Activated CD4-positive, alpha-beta memory T cell treated with anti-CD3 and anti-CD28 coated beads for 36 hours (primary cell): ENCODE measurements at places on chromosomes 6 and 20.

- DNase-seq: no peak
Observed at GRCh38 chr6:140850438-140850837, 1282.3 kb upstream of the GJE1 start.

DNA sequence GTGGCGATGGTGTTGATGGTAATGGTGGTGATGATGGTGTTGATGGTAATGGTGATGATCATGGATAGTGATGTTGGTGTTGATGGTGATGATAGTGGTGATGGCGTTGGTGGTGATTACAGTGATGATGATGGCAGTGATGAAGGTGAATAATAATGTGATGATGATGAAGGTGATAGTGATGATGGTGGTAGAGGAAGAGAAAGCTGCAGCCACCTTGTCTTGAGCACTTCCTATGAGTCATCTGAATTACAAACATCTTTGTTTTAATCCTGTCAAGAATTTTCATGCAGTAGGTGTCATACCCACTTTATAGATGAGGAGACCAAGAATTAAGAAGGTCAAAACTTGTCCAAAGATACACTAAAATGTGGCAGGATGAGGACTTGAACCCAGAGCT lies 242.4 kb downstream of the TAF4 start:
- DNase-seq: no peak

DNA sequence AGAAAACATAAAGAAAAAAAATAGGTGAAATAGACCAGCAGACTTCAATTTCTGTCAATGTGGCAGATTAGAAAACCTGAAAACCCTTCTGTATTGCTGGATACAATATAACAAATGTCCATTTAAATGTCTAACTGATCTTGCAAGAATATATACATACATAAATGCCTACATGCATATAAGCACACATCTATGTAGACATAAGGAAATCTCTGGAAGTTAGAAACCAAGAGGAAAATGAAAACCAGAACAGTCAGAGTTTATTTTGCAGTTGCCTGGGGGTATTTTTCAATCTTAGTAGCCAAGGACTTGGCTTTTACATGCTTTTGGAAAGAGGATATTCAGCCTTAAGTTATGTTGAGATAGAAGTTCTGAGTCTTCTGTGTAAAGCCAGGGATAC lies 184.0 kb downstream of the RPS12 start:
- DNase-seq: no peak

- no peak for DNase-seq
Observed at GRCh38 chr20:18006684-18007083, 37.9 kb downstream of the MGME1 start.

GRCh38 chr6:80333342-80333741 lies 226.9 kb downstream of the BCKDHB start:
- DNase-seq: no peak

DNA sequence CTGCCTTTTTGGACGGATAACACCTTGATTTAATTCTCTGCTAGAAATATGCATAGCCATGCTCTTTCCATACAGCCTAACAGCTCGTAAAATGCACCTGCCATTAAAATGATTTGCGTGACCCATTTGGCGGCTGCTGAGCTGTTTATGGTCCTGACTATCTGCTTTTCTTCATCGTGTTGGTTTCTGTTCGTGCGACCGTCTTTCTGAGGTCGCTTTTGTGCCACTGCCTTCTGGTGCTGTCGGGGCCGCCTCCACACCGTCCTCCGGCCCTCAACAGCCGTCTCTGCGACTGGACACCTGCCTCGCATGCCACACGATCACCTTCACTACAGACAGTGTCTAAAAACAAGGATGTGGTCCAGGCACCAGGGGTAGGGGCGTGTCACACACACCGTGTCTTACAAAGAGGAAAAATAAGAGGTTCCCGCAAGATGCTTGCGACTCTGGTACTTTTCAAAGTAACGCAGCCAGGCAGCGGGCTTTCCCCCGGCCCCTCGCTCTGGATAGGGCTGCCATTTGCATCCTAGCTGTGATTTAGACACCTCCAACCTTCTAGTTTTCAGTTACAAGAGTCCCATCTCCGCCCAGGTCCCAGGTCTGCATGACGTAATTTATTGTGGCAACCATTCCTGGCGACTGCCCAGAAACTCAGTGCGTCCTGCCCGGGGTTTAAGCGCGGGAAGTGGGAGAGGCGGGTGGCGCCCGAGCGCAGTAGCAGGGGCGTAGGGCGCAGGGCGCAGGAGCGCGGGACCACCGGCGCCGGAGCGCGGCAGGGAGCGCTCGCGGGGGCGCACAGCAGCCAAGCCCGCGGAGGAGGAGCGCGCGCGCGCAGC lies at the start of gene STMND1:
TSS of gene STMND1 (plus strand) at position 629 of the 836 bp plus-strand sequence. CDS start 208 bp downstream, outside the sequence.
- peak; percentile 14 for DNase-seq

DNA sequence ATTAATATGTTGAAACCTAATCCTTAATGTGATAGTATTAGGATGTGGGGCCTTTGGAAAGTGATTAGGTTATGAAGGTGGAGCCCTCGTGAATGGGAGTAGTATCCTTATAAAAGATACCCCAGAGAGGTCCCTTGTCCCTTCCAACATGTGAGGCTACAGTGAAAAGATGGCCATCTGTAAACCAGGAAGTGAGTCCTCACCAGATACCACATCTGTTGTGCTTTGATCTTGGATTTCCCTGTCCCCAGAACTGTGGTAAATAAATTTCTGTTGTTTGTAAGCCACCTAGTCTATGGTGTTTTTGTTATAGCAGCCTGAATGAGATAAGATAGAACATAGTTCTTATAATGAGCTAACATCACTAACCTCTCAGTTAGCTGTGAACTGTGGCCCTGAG lies 16.6 kb upstream of the CALHM6 start:
- DNase-seq: no peak

DNA sequence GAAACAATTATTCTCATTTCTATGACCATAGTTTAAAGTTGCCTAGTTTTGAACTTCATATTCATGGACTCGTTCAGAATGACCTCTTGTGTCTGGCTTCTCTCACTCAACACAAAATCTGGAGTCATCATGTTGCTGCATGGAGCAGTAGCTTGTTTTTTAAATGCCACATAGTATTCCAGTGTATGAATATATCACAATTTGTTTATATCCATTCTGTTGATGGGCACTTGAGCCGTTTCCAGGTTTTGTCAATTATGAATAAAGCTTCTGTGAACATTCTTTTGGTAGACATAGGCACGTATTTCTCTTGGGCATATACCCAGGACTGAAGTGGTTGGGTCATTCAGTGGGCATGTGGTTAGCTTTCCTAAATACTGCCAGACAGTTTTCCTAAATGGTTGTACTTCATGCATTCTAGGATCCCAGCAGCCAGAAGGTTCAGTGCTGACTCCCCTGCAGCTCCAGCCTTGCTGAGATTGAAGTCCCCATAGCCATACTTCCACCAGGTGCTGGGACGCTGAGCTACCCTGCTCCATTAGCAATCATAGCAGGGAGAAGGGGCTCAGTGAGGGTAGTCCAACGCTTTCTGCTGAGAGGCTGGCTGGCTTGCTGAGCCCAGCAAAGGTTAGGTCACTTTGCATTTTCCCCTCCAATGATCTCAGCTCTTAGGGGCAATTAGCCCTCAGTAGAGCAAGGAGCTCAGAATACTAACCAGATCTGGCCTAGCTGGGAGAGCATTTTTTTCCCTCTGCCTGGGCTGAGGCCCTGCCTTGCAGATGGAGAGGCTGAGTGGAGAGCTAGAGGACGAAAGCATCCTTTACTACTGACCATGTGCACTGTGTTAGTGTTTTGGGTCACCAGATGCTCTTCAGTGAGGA lies 35.7 kb upstream of the CTNNBL1 start:
- DNase-seq: no peak

- no peak for DNase-seq
Observed at GRCh38 chr20:437787-438486, 24.4 kb downstream of the TBC1D20 start.

GRCh38 chr20:13442986-13443385 lies 195.7 kb downstream of the TASP1 start:
- no peak for DNase-seq

GRCh38 chr6:3568396-3569082 lies 111.7 kb upstream of the SLC22A23 start:
- DNase-seq: no peak

DNA sequence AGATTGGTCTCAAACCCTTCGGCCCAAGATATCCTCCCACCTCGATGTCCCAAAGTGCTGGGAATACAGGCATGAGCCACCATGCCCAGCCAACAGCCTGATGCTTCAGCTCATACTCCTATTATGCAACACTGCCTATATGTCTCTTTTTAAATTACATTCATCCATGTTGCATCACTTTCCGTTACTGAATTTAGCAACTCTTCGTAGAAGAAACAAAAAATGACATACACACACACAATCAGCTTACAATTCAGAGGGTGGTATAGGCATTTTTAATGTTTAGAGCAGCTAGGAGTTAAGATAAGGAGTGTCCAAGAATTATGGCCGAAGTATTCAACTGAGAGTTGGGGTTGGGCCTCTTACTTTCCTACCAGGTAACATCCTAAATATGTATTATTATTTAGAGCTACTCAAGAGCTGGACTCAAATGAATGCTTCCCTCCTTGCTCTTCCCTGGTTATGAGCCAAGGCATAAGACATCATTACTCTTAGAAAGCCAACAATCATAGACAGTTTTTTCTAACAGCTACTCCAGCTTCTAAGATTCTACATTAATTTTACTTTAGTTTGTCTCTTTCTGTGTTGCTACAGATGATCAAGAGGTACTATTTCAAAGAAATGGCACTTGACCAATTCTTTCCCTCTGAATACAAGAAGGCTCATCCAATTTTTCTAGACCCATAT lies 62.0 kb upstream of the BMP5 start:
- no peak for DNase-seq

DNA sequence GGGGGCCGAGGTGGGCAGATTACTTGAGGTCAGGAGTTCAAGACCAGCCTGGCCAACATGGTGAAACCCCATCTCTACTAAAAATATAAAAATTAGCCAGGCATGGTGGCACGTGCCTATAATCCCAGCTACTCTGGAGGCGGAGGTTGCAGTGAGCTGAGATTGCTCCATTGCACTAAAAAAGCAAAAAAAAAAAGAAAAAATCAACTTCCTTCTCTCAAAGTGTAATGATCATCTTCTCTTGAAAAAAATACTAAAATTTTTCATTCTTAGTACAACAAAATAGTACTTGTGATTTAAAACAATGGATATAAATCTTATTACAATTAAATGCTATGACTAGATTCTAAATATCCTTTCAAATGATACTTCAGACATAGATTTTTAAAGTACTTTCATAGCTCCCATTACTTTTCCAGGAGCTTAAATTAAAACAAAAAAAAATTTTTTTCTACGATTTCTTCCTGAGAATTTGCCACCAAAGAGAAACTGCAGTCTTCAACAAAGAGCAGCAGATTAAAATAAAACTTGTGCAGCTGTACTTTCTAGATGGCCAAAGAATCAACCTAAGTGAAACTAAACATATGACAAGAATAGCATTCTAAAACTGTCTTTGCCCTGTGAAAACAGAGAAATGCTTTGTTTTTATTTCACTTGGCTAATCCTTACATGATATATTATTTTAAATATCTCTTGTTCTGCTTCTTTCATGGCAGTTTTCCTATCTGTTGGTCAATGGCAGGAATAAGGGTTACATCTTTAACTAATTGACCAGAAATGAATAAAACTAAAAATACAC lies 75.2 kb downstream of the MAP3K5 start:
- no peak for DNase-seq

GRCh38 chr20:33671573-33672288 lies 2.5 kb downstream of the NECAB3 start:
- DNase-seq: no peak

GRCh38 chr20:34089655-34090345 lies 22.2 kb downstream of the EIF2S2 start:
- DNase-seq: no peak

GRCh38 chr20:13915284-13915683 lies 75.1 kb downstream of the SEL1L2 start:
- DNase-seq: no peak
